ENCODE measurements at places on chromosomes 13 and 19.

DNA sequence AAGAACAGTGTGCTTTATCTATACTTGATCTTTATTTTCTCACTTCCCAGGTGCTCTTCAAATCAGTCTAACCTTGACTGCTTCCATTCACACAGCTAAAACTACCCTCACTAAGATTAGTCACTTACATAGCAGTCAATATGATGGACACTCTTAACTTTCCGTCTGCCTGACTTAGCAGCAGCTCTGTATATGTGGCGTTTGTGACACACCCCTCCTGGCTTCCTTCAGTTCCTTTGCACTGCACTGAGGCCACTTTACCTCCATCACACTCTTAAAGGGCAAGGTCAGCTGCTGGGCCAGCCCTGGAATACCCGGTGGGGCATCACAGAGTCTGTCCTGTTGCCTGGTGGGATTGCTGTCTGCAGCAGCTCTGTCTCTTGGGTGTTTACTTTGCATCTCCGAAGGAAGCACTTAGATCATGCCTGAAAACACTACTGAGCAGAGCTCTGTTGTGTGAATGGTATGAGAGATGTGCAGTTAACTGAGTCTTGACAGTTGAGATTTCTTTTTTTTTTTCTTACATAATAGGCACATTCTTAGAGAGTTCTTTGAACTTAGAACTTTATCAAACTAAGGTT lies 35.6 kb upstream of the IL17D start:
- no peak for DNase-seq
- no peaks in the 10 kb centered on the region for H3K4me1 ChIP-seq
- no peak overlapping the region for H3K4me3 ChIP-seq
- H3K27me3 ChIP-seq = no peaks in the 10 kb centered on the region
- H3K36me3 ChIP-seq = no peaks in the 10 kb centered on the region

DNA sequence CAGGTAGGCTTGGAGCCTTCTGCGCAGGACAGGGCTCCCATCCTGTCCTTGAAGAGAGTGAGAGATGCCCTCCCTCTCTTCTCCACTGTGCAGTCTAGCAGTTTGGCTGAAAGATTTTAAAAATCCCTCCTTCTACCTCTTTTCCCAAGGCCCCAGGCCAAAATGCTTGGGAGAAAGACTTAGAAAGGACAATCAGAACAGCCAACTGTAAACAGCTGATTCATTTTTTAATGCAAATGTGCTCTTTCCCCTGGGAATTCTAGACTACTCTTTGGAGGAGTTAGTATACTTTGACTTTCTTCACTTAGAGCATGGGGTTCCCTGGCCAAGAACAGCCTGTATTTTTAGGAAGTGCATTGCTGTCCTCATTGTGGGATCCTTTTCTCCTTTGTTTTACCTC lies 398.9 kb downstream of the GPC6 start:
- H3K27me3 ChIP-seq = no peaks in the 10 kb centered on the region
- no peak overlapping the region for H3K4me3 ChIP-seq
- H3K36me3 ChIP-seq = no peaks in the 10 kb centered on the region
- DNase-seq = no peak
- H3K27ac ChIP-seq = no peak overlapping the region
- H3K4me1 ChIP-seq = peaks cover 2% of the 10 kb centered on the region

GRCh38 chr19:52198678-52199077 lies 8.8 kb downstream of the PPP2R1A start:
- H3K4me3 ChIP-seq = no peak overlapping the region
- H3K27me3 ChIP-seq = no peaks in the 10 kb centered on the region
- peaks cover 16% of the 10 kb centered on the region for H3K4me1 ChIP-seq
- no peak for DNase-seq
- H3K36me3 ChIP-seq = no peaks in the 10 kb centered on the region
- H3K27ac ChIP-seq = no peak overlapping the region

DNA sequence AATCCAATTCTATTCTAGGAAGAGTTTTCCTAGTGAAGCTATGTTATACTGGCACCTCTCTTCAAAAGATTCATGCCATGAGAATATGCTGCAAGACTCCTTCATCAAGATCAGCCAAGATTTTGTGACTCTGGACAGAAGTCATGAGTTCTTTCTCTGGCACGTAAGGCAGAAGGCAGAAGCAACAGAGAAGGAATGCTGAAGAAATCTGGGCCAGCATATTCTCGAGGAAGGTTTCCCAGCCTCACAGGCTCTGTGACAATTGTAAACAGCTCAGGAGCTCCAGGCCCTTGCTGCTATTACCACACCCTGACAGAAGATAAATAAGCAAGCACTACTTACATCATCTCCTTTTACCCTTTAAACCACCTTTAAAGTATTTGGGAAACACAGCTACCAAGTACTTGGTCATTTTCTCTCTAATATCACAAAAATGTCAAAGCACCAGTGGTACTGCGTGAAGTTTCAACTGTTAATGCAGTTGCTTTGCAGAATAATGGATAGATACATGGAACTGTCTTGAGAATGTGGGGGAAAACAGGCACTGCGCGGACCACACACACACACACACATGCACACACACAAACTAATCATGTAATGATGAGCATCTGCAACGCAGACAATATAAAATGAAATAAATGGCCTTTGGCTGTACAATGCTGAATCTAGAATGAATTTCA lies 55.4 kb downstream of the INTS6 start:
- DNase-seq = no peak
- H3K4me3 ChIP-seq = no peak overlapping the region
- no peaks in the 10 kb centered on the region for H3K4me1 ChIP-seq
- no peak overlapping the region for H3K27ac ChIP-seq

- H3K27ac ChIP-seq = no peak overlapping the region
- no peaks in the 10 kb centered on the region for H3K27me3 ChIP-seq
Measured at GRCh38 chr13:85755123-85755522, 44.1 kb downstream of the SLITRK6 start.

DNA sequence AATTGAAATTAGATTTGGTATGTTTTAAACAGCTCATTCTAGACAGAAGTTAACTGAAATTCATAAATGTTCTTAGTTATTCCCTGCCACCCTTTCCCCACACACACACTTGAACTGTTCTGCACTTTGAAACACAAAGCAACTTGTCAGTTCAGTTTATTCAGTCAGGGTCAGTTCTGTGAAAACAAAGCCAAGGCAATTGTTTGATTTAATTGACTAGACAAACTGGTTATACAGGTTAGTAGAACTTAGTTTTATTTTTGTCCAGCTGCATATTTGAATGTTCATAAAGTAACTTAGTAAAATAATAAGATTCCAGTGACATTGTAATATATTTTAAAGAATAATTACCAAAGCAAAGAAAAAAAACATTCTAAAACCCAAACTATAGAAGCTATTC lies 98.3 kb upstream of the KLF5 start:
- no peaks in the 10 kb centered on the region for H3K27me3 ChIP-seq
- no peaks in the 10 kb centered on the region for H3K36me3 ChIP-seq
- DNase-seq = no peak
- no peak overlapping the region for H3K27ac ChIP-seq
- no peak overlapping the region for H3K4me3 ChIP-seq

DNA sequence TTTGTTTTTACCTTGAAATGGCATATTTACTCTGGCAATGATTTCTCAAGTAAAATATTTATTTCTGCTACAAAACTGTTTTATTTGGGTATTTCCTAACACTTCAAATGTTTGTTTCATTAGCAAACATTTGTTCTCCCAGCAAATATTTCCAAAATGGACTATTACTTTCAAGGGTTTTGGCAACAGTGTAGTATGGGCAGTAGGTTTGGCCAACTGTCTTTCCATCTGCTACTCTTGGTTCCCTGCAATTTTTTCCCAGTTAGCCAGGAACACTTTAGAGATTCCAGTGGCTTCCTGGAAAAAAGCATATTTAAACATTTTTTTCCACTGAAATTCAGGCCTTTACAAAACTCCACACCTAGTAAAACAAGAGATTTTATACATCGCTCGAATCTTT lies 466.6 kb downstream of the SLITRK6 start:
- H3K36me3 ChIP-seq = no peaks in the 10 kb centered on the region
- H3K27me3 ChIP-seq = no peaks in the 10 kb centered on the region
- no peaks in the 10 kb centered on the region for H3K4me1 ChIP-seq
- no peak for DNase-seq
- H3K4me3 ChIP-seq = no peak overlapping the region
- H3K27ac ChIP-seq = no peak overlapping the region

GRCh38 chr13:37539170-37539569 lies 59.4 kb downstream of the POSTN start:
- DNase-seq = no peak
- no peak overlapping the region for H3K27ac ChIP-seq
- no peaks in the 10 kb centered on the region for H3K36me3 ChIP-seq
- H3K27me3 ChIP-seq = no peaks in the 10 kb centered on the region

DNA sequence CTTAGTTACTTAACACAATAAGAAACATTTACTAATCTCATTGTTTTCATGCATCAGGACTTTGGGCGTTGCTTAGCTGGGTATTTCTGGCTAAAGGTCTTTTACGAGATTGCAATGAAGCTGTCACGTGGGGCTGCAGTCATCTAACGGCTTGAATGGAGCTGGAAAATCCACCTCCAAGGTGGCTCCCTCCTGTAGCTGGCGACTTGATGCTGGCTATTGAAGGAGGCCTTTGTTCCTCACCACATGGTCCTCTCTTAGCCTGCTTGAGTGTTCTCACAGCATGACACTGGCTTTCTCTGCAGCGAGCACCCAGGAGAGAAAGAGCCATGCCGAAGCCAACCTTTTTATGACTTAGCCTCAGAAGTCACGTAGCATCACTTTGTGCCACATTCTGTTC lies 92.0 kb downstream of the NHLRC3 start:
- no peak for DNase-seq
- no peaks in the 10 kb centered on the region for H3K4me1 ChIP-seq
- H3K4me3 ChIP-seq = no peak overlapping the region
- no peak overlapping the region for H3K27ac ChIP-seq

DNA sequence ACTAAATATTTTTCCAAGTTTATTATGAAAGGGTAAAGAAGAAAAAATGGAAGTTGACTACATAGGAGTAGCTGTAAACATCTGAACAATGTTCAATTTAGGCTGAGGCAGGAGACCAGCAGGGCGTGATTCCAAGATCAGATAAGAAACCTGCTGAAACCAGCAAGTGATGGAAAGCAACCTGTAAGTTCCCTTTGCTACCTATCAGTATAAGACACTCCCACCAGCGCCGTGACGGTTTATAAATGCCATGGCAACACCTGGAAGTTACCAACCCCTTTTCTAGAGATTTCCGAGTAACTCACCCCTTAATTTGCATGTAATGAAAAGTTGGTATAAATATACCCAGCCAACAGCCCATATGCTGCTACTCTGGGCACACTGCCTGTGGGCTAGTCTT lies 1.1 kb upstream of the ZNF45 start:
- no peaks in the 10 kb centered on the region for H3K36me3 ChIP-seq
- no peak overlapping the region for H3K27ac ChIP-seq
- H3K4me1 ChIP-seq = peaks cover 3% of the 10 kb centered on the region
- no peak overlapping the region for H3K4me3 ChIP-seq

DNA sequence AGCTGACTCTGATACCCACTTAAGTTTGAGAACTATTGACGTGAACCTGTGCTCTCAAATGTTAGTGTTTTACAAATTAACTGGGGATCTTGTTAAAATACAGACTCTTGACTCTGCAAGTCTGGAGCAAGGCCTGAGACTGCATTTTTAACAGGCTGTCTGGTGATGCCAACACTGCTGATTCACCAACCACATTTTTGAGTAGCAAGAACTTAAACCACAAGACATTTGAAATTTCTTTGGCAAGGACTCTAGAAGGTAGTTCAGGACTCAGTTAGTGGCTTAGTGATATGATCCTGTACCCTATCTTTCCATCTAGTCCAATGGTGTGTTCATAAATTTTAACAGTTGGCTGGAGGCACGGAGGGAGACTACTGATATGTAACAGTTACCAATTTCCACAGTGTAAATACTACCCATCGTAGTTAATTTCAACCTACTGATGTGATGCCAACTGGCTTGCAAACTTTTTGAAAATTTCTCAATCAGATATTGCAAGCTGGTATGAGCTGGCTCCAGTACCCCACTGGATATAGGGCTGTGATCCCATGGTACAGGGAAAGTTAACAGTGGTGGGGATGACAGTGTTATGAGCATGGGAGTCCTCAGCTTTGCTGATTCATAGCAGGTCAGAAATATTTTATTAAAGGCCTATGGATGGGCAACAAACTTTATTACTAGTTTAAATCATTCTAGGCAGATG lies 255.1 kb downstream of the TBC1D4 start:
- H3K27ac ChIP-seq = no peak overlapping the region
- H3K4me3 ChIP-seq = no peak overlapping the region
- no peak for DNase-seq
- H3K36me3 ChIP-seq = no peaks in the 10 kb centered on the region

DNA sequence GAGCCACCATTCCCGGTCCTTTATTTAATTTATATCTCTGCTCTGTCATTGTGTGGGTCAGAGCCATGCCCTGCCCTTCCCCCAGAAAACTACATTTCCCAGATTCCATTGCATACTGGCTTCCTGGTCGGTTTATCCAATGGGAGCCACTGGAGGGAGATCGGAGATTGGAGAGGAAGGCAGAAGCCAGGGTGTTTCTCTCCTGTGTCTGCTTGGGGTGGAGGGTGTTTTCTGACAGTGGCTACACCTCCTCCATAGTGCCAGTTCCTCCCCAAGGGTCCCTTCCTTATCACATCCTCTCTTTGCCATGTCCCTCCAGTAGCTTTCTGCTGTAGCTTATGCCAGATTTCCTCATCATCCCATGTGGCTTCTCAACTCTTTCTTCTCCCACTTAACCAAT lies 19.0 kb downstream of the OLFM2 start:
- DNase-seq = no peak
- no peaks in the 10 kb centered on the region for H3K36me3 ChIP-seq
- no peak overlapping the region for H3K27ac ChIP-seq
- peaks cover 3% of the 10 kb centered on the region for H3K4me1 ChIP-seq

DNA sequence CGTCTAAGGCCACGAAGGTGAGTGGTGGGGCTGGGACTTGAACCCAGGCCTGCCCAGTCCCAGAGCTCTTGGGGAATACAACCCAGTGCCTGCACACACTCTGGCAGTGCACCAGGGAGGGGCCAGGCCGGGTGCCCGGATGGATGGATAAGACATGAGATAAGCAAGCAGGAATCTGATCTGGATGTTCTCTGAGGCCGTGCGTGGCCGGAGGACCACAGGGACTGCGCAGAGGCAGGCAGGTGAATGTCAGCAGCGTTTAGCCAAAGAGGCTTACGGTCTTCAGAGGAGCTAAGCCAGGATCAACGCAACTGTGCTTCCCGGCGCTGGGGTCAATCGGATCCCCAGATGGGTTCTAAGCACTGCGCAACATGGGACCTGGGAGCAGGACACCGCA lies 1.5 kb downstream of the ZNF787 start:
- DNase-seq = no peak
- peak overlapping the region; percentile 91 for H3K27ac ChIP-seq
- H3K4me1 ChIP-seq = peaks cover 15% of the 10 kb centered on the region
- no peaks in the 10 kb centered on the region for H3K36me3 ChIP-seq
- no peaks in the 10 kb centered on the region for H3K27me3 ChIP-seq

DNA sequence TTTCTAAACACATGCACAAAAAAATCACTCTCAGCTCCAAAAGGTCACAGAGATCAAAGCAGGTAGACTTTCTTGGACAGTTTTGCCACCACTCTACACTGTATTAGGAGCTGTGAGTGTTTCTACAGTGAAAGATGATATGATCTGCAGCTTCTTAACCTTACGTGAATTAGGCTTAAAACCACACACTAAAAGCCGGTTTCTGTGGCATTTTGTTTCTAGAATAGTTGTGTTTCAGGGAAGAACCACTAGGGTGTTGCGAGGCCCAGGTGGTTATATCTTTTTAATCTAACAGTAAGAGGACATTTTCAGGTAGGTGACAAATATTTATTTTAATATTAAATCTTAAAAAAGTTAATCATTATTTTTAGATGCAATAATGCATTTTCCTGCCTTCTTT lies 216.4 kb downstream of the KLF5 start:
- no peak for DNase-seq
- H3K36me3 ChIP-seq = no peaks in the 10 kb centered on the region
- no peak overlapping the region for H3K27ac ChIP-seq
- no peak overlapping the region for H3K4me3 ChIP-seq
- H3K4me1 ChIP-seq = no peaks in the 10 kb centered on the region
- no peaks in the 10 kb centered on the region for H3K27me3 ChIP-seq
